ENCODE measurements at places on chromosomes 5 and 9.

DNA sequence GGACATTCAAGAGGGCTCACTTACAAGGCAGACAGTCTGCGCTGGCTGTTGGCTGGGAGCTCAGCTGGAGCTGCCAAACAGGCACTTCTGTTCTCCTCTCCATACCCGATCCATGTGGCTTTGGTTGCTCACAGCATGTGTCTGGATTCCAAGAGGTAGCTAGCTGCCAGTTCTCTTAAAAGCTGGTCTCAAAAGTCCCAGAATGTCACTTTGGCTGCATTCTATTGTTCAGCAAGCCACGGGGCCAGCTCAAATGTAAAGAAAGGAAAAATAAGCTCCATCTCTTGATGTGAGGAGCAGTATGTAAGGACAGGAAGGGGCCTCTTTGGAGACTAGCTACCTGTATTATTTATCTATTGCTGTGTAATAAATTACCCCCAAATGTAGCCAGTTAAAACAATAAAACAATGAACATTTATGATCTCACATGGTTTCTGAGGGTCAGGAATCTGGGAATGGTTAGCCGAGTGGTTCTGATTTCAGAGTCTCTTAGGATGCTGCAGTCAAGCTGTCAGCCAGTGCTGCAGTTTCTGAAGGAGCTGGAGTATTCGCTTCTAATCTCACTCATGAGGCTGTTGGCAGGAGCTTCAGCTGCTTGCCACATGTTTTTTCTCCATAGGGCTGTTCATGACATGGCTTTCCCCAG lies 112.7 kb upstream of the CLINT1 start:
- no peak for DNase-seq

- DNase-seq, result no peak
Observed at GRCh38 chr5:53956196-53956595, 354.2 kb downstream of the ARL15 start.

GRCh38 chr9:135700525-135700924 lies 1.2 kb upstream of the SOHLH1 start:
- DNase-seq, result no peak

DNA sequence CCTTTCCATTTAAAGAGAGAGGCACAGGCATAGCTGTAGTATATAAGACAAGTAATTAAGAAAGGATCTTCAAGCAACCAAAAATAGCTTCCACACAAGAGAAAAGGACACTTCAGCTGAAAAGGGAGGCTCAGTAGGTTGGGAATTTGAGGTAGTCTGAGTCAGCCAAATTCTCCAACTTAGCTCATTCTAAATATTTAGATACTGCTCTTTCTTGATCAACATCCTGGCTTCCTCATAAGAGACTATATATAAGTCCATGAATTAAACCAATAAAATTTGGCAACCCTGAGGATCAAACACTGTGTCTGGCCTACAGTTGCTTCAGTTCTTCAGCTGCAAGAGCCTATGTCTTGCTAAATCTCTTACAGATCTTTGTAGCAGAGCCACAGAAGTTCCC lies 17.8 kb downstream of the HINT1 start:
- no peak for DNase-seq

GRCh38 chr9:98538626-98539031 lies 170.1 kb downstream of the GABBR2 start:
- DNase-seq, result no peak

DNA sequence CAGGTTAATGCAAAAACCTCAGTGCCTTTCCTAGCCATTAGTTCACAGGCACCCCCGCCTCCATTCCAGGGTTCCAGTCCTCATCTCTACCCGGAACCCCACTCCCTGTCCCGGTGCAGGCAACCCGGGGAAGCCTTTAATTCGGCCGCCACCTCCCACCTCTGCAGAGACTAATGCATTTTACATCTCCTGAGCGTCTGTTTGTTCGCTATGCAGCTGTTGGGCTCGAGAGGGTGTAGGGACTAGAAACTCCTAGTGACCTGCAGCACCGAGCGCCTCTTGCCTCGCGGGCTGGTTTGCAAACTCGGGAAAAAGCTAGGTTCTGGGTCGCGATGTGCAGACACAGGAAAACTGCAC lies 3.6 kb downstream of the GDNF start:
- DNase-seq, result no peak

DNA sequence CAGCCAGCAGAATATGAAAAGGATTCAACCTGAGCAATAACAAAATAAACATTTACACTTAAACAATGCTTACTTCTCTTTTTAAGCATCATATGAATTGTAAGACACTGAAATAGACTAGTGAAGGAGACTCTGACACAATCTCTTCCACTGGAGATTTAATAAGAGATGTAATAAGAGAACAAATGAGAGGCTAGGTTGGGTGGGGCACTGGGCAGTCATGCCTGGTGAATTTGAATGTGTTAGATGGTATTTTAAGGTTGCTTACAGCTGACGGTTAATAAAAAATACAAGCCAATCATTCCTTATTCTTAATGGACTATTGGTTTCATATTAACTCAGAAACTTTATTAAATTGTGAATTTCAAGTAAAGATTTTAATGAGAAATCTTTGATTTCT lies 105.9 kb upstream of the TARS1 start:
- DNase-seq, result no peak

DNA sequence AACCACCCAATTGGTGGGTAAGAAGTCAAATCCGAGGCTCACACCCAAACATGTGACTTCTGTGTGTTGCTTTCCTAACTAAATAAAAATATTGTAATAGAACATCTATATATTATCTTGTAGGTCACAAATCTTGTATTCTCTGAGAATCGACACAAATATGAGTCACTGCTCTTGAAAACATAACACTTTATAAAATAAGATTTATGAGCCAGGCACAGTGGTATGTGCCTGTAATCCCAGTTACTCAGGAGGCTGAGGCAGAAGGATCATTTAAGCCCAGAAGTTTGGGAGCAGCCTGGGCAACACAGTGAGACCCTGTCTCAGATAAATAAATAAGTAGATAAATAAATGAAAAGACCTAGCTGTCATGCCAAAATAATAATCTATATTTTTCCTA lies 624.1 kb downstream of the ANXA1 start:
- no peak for DNase-seq

GRCh38 chr5:176723440-176723839 lies 76.2 kb downstream of the TSPAN17 start:
- DNase-seq, result no peak

- no peak for DNase-seq
Observed at GRCh38 chr9:23638011-23638410, 188.0 kb downstream of the ELAVL2 start.

GRCh38 chr9:130143958-130144366 lies 28.2 kb upstream of the NCS1 start:
- DNase-seq, result no peak

GRCh38 chr9:117697046-117697445 lies 7.2 kb upstream of the TLR4 start:
- no peak for DNase-seq

DNA sequence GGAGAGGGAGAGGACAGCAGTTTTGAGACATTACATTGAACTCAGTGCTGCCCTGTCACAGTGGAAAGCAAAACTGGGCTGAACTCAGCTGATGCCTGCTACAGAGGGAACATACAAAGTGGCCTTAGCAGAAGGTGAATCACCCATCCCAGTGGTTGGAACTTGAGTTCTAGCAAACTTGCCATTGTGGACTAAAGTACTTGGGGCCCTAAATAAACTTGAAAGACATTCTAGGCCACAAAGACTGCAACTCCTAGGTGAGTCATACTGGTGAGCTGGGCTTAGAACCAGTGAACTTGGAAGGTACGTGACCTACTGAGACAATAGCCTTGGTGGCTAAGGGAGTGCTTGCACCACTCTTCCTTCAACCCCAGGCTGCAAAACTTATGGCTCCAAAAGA lies 155.7 kb upstream of the RIOK2 start:
- DNase-seq, result no peak

- no peak for DNase-seq
Observed at GRCh38 chr5:17737092-17737491, 102.8 kb downstream of the TAF11L14 start.

DNA sequence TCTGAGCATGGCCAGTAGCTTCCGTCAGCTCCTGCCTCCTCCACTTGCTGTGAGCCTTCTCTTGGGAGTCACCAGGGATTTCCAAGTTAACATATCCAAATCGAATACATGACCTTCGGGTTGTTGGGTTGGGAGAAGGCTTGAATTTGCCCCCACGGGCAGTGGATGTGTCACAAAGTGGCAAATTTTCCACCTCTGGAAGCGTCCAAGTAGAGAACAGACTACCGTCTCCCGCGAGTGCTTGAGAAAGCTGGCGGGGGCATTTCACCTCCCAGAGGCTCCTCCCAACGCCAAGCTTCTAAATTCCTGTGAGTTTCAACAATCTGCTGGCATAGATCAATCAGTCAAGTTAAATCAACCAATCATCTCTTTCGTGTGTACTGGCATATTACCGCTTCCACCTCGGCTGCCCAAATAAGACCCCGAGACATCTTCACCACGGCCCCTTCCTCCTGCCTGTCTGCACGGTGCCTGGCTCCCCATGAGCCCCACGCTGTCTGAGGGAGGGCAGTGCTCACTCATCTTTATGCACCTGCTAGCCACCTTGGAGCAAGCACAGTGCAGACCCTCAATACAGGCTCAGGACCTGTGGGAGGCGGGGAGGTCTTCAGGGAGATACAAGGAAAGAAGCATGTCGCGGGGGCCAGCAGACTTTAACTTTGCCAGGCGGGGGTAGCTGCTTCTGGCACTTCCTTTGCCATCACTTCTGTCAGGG lies 79.1 kb downstream of the MRPL36 start:
- no peak for DNase-seq

- DNase-seq, result no peak
Observed at GRCh38 chr5:133806847-133807246, 161.6 kb downstream of the C5orf15 start.

DNA sequence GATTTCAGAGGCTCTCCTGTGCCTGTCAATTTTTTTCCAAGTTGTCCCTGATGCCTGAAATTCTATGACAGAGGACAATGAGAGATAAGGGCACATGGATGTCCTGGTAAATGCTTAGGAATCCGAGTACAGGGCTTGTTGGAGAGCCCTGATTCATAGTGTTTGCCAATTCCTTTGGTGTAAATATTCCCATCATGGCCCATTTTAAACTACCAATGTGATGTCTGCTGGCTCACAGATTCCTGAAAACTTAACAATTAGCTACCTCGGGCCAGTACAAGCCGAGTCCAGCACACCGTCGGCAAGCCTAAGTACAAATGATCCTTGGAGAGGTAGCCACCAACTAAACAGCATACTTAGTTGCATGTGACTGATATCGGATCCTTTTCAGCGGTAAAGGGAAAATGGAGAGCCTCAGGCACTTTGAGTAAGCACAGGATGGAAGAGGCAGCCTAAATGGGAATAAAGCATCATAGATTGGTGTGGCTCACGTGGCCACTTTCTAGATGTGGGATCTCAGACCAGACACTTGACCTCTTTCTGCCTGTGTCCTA lies 3.6 kb downstream of the ITK start:
- no peak for DNase-seq

DNA sequence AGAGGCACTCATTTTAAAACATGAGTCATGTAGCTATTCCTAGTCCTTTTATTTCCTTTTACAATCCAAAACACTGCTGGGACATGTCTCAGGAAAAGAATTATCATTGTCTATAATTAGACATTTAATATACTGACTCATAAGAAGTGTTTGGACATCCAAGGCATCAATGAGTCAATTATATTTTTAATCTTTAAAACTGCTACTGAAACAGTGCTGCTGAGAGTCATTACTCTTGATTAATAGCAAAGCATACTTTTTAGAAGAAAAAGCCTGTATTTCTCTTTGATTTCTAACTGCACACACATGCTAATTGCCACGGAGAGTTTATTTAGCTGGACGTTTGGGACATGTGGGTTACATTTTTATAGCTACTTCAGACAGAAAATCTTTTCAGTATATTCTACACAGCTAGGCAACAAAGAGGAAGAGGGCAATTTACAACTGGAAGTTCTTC lies 1249.0 kb upstream of the CDH18 start:
- DNase-seq, result no peak

DNA sequence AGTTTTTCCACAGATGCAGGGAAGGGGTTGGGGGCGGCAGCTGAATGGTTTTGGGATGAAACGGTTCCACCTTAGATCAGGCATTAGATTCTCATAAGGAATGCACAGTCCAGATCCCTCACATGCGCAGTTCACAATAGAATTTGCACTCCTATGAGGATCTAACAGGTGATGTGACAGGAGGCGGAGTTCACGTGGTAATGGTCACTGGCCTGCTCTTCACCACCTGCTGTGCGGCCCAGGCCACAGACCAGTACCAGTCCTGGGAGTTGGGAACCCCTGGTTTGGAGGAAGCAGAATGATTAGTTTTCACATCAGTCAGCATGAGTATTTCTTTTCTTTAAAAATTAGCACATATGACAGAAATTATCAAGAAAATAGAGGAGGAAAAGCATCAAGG lies 26.3 kb downstream of the ANP32B start:
- no peak for DNase-seq

- DNase-seq, result no peak
Observed at GRCh38 chr5:133328800-133329199, 277.0 kb downstream of the HSPA4 start.

GRCh38 chr9:135887021-135887507 lies 20.3 kb downstream of the CAMSAP1 start:
- DNase-seq, result no peak

- DNase-seq, result no peak
Observed at GRCh38 chr9:88503081-88503844, 31.7 kb upstream of the NXNL2 start.

DNA sequence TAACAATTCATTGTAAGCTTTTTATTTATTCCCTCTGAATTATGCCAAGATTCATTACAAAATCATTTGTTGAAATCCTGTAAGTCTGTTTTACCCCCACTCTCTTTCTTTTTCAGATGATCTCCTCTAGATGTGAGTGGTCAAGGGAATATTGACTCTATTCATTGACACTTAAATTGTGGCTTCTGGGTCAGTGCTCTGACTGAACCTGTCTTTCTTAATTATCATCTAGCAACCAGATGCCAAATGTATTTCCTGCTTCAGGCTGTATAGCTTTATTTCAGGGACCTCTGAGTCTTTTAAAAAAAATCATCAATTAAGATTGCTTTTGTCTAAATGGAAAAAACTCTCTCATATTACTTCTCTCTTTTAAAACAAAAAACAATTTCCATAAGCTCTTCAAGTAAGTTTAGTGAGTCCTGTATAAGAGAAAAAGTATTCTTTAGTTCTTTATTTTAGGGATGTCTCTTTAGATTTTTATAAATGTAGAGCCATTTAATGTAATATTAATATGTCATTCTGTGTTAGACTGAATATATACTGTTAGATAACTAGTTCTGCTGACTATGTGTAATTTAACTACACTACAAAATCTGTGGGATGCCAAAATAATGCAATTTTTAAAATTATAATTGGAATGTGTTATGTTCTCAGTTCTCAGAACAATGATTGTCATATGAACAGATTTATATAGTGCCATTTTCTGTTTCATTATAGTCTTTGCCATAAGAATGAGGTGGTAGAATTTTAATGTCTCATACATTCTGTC lies 645.8 kb upstream of the EDIL3 start:
- no peak for DNase-seq

DNA sequence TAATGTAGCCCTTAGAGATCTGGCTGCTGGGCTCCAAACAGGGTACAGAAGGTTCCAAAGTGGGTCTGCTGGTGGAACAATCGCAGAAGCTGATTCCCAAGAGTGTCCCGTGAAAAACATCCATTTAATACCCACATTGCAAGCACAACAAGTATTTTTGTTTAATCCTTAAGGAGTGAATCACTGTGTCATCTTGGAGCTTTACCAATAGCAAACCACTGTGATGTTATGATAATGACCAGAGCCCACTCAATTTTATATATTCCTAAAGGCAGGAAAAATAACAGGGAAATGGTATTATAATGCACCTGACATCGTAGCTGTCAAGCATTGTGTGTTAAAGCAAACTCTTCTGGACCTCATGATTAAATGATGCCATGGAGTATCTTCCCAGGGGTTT lies 291.9 kb downstream of the FBXL7 start:
- DNase-seq, result no peak

All from activated CD8-positive, alpha-beta memory T cell treated with anti-CD3 and anti-CD28 coated beads for 4 hours (primary cell).